Stimulated activated CD4-positive, alpha-beta T cell treated with anti-CD3 and anti-CD28 coated beads, Interleukin-1b, Interleukin-23, amount 100 ng/mL, for 24 hours (primary cell): ENCODE measurements at places on chromosomes 2 and 18.

- DNase-seq = no peak
Measured at GRCh38 chr2:195092341-195092740, 564.7 kb upstream of the SLC39A10 start.

- no peak for DNase-seq
Measured at GRCh38 chr2:158817588-158817987, 22.5 kb downstream of the DAPL1 start.

DNA sequence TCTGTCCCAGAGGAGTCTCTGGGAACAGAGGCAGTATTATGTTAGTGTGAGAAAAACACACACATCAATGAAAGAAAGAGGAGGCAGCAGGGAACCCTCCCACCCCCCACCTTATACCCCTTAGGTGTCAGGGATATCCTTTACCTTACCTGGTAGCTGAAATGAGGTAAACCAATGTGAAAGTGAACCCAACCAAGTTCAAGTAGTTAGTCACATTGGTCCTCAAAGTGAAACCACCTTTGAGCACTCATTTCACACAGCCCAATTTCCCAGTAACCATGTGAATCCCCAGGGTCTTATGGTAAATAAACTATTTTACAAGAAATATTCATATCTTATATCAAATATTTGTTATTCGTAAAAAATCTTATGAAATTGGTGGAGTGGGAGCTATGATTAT is 377.8 kb downstream of the LRATD1 start:
- no peak for DNase-seq

DNA sequence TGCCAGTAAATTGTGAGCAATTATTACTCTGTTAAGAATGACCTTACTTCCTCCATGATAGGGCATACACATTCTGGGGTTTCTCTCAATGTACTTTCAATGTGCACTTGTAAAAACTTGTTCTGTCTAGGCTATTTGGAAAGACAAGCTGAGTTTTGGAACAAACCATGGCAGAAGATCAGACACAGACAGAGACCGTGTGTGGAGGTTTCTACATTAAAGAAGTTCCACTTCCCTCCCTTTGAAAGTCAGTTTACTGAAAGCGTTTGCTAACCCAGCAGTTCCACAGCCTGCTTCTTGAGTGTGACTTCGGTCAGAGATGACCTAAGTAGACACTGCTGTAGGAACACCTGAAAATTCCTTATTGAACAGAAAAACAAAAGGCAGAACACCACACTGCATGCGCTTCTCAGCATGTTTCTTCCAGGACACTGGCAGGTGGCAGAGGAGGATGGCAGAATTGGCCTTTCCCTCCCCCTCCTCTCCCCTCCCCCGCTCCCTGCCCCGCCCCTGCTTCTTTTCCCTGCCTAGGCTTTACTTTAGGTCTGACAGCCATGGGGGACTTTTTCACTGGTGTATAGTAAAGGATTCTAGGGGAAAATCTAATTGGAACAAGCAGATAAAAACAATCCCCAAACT is 109.8 kb downstream of the NOL10 start:
- DNase-seq = no peak

DNA sequence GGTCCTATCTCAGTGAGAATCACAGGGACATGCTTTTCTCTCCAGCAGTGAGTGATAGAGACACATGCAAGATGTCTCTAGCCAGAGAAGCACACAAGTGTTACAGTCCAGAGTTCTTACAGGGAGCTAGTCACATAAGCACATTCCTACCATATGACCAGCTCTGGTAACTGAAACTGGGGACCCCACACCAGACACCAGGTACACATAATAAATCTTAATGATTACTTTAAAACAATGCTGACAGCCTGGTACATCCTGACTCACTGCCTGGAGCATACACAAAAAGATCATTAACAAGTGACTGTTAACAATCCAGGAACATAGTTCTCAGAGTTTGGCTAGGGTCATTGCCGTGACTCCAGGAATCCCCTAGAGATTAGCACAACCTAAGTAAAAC is 53.6 kb downstream of the GALNT1 start:
- no peak for DNase-seq

- no peak for DNase-seq
Measured at GRCh38 chr18:11828786-11829432, 22.3 kb upstream of the CHMP1B start.

DNA sequence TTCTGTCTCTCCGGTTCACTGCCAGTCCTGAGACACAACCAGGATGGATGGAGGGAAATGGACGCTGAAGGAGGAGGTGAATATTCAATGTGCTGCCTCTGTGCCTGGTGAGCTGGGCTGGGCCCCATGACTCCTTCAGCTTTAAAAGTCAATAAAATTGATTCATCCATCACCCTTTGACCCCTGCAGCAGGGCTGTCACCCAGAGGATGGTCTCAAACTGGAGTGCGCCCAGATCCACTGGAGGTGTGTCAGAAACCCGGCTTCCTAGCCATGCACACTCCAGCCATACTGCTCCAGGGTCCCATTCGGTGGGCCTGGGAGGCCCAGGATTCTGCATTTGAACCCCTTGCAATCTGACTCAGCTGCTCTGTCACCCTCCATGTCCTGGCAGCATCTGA is 94.1 kb upstream of the BOD1L2 start:
- DNase-seq = no peak

DNA sequence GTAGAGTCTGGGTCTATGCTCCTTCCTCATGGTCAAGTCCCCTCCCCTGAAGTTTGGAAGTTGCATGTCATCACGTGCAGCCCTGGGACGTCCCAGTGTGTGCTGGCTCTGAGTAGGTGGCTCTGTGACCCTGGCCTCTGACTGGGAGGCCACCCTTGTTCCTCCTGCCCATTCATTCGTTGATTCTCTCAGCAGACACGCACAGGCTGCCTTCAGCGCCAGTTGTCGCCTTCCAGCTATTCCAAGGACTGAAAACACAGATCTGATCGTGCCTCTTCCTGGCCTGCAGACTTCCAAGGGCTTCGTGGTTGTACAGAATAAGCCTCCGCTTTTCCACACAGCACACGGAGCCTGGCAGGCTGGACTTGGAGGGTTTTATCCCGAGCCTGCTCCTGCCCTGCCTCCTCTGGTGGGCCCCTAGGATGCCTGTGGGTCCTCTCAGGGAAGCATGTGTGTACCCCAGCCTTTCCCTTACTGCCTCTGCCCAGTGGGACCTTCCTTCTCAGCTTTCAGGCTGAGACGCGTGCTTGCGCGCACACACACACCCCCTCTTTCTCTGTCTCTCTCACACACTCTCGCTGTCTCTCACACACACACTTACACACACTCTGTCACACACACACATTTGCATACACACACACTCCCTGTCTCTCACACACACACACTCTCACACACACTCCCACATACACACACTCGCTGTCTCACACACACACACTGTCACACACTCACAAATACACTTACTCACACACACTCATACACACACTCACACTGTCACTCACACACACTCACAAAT is 17.7 kb downstream of the SH3BP4 start:
- DNase-seq = no peak

DNA sequence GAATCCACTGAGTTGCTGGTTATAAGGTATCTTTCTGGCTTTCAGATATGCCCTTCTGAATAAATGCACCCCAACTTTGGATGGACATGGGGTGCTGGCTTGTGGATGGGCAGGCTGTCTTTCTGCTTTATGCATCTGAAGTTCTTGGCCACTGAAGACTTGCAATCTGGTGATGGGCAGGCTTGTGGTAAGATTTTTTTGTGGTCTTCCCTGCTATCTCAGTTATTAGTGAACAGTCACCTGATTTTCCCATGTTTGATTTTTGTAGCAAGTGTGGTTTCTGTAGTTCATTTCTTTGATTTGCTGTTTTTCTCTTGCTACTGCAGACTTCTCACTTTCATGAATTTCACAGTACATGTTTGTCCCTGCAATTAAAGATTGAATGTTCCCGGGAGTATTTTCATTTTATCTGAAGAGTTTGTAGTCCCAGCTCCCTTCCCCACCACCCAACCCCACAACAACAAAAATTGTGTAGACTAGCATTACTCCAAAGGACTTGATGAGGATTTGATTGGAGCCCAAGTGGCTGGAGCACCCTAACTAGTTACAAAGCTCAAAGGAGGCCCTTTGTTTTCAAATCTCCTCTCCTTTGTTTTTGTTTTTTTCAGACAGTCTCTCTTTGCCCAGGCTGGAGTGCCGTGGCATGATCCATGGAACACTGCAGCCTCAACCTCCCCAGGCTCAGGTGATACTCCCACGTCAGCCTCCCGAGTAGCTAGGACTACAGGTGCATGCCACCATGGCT is 63.6 kb upstream of the MGAT5 start:
- no peak for DNase-seq

GRCh38 chr18:63292831-63293683 is 26.5 kb downstream of the BCL2 start:
- no peak for DNase-seq

GRCh38 chr18:11937874-11938478 is 29.9 kb upstream of the MPPE1 start:
- DNase-seq = peak; percentile 63

DNA sequence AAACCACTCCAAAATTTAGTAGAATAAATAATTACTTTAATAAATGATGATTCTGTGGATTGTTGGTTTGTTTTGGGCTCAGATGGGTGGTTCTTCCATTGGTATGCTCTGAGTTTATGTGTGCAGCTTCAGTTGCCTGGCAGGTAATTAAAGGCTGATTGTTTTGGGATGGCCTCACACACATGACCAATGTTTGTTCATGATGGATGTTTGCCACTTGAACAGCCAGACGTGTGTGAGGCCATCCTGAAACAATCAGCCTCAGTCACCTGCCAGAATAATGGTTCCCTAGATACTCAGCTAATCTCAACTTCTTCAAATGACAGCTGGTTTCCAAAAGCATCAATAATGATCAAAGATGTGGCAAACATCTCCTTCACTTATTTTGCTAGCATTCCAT is 352.5 kb upstream of the GULP1 start:
- no peak for DNase-seq

GRCh38 chr2:207073801-207074678 is 91.7 kb downstream of the KLF7 start:
- DNase-seq = peak; percentile 13

DNA sequence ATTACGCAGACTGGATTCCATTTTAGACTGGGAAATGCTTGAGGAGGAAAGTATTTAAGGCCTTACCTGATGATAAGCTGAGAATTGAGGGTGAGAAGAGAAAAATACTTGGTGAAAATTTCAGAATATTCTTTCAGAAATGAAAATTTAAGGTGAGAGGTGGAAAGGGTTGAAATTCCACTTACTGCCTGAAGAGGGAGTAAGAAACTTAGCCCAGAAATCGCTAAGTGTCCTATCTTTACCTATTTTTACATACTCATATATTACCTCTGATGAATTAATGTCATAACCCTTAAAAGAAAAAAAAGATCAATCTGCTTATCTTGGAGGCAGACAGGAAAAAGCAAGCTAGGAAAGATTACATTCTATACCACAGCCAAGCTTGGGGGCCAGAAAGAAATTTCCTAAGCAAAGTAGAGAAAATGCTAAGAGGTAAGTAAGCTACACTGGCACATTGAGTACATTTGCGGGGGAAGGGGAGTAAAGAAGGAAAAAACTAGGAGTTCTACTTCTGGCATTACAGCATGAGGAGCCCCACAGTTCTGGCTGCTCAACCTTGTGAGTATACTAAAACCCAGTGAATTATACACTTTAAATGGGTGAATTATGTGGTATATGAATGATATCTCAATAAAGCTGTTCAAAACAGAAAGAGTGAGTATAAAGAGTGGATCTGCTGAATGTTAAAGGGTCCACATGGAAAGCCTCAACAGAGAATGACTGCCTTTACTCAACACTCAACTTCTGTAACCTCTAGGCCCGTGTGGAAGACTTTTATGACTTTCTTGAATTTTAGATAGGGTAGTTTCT is 33.8 kb downstream of the SMC6 start:
- DNase-seq = no peak

DNA sequence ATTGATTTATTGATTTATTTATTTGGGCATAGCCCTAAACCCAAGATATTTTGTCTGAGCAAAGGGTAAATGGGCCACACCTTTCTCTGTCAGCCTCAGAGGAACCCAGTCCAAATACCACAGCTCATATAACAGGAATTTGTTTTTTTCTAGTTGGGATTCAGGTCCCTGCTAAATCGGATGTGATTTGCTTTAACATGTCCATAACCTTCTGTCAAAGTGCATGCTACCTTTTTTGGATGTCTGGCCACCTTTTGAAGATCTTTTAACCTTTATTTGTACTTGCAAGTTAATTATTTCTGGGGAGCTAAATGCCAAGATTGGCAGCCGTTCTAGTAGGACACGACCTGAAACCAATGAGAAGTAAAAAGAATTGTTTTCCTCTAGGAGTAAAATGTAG is 303.2 kb upstream of the UBE2E3 start:
- DNase-seq = no peak

GRCh38 chr18:53375621-53376020 is 848.8 kb downstream of the MBD2 start:
- DNase-seq = no peak

DNA sequence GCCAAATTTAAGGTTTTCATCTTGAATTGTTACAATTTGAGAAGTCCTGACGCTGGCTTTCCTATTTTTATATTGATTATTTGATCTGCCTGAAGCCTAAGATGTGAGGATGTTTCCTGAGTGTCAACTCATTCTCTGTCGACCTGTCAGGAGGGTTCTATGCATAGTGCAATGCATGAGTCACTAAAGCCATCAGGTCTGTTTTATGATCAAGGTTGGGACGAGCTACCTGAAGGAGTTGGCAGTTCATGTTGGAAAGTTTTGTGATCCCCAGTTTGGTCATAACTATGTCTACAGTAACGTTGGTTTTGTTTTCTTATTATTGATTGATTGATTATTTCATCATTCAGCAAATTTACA is 71.2 kb downstream of the NABP1 start:
- no peak for DNase-seq

GRCh38 chr18:62412231-62412979 is 87.3 kb downstream of the TNFRSF11A start:
- DNase-seq = no peak

- no peak for DNase-seq
Measured at GRCh38 chr18:28153485-28154065, 23.4 kb downstream of the CDH2 start.

DNA sequence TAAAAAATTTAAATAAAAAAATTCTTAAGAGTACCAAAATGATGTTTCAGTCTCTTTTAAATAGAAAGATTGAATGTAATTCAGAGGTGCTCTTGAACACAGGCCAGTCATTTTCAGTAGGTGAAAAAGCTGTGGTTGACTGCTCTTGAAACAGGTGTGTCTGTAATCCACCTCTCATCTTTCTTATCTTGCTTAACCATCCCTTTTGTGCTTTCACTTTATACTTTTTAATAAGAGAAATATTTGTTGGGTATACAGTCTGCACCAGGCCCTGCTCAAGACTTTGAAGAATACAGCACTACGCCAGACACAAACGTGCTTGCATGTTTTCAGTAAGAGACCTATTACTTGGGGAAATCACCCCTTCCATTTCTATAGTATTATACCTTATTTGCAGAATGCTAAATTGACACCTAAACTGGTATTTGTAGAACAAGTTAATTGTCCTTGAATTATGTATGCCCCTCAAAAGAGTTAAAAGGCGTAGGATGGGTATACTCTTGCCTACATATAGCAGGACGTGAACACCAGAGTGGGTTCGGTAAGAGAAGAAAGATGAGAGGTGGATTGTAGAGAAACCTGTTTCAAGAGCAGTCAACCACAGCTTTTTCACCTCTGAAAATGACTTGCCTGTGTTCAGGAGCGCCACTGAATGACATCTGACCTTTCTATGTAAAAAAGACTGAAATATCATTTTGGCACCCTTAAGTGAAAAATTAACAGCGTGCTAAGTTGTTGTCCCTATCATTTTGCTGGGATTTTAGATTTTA is 4.0 kb upstream of the RTN4 start:
- no peak for DNase-seq

GRCh38 chr2:109433926-109434325 is 179.8 kb downstream of the SEPTIN10 start:
- no peak for DNase-seq
